Activated naive CD4-positive, alpha-beta T cell treated with anti-CD3 and anti-CD28 coated beads for 36 hours (primary cell): ENCODE measurements at places on chromosomes 7 and 10. TPM values are rescaled to one million over a fixed set of nuclear protein-coding genes. Genes with fewer than 3 reads are reported as not detected.

GRCh38 chr10:69650589-69651261, 20.7 kb downstream of the FAM241B start:
- DNase-seq, result peak; percentile 52

GRCh38 chr7:84196084-84196503, 1.5 kb upstream of the SEMA3A start:
- DNase-seq, result no peak

- DNase-seq, result no peak
Measured at GRCh38 chr10:128867819-128868218, 599.2 kb upstream of the MGMT start.

DNA sequence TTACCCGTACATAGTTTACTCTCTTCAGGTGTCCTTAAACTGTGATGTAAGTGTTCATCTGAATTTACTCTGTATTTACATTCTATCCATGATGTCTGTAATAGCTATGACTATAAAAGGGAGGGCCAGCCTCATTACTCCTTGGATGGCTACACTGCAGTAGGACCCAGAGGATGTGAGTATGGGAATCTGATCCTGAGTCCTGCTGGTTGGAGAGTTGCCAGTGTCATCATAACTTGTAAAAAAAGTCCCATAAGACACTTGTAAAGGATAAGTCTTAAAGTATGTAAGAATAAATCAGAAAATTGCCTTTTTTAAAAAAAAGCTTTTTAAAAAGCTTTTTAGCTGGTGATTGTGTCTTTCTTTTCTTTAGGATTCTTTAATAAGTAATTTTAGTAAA, 95.4 kb downstream of the PPP1R9A start:
- DNase-seq, result no peak

GRCh38 chr10:98242823-98243222, 25.2 kb downstream of the LOXL4 start:
- DNase-seq, result no peak

- DNase-seq, result no peak
Measured at GRCh38 chr10:61608255-61609033, 54.3 kb upstream of the CABCOCO1 start.

DNA sequence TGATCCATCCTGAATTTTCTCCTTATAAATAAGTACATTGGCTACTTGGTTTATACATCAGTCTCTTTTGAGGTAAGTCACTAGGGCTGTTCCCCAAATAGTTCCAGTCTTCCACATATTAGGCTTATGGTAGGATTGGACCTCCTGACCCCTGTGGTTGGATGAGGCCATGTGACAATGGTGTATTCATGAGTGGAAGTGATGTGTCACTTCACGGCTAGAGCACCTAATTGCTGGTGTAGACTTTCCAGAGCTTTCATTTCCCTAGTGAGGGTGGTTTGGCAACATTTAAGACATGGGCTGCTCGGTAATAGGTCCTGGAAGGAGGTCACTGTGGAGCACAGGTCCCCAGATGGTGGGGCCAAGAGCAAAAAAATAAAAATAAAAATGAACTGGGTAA, 141.2 kb upstream of the ABCB5 start:
- no peak for DNase-seq

DNA sequence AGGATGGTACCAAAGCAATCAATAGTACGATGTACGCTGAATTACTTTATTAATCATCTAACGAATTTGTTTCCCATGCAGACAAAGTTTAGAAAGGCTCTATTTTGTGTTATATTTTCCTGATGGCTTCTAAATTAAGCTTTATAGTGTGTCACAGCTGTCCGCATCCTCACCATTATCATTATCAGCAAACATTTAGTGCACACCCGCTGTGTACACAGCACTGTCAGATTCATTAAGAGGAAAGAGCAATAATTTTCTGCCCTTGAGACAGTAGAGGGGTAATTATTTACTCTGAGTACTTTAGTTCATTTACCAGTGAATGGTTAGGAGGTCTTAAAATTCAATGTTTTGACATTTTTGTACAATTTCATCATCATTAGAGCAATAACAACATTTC, 233.3 kb upstream of the PTPRZ1 start:
- no peak for DNase-seq

DNA sequence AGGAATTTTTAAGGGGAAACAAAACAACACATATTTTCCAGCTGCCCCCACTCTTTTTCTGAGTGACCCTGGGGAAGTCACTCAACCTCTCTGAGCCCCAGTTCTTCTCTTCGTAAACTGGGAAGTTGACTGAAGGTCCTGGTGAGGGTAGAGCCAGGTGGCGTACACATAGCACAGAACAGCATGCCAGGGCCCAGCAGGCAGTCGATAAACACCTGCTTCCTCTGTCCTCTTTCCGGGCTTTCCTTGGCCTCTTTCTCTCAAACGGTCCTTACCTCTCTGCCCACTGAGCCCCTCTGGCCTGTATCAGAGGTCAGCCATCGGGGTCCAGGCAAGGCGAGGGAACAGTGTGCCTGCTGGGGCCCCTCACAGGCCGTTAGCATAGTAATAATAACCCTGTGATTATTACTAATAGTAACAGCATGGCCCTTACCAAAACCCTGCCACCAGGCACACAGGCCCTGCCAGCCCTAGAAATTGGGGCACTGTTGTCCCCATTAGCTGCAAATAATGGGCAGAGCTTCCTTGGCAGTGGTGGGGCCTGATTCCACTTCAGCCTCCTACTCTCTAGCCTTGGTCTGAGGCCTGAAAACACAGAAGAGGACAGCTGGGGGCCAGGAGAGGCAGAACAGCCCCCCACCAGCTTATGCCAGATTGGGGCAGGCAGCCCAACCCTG, 37.3 kb upstream of the SLC29A3 start:
- no peak for DNase-seq

DNA sequence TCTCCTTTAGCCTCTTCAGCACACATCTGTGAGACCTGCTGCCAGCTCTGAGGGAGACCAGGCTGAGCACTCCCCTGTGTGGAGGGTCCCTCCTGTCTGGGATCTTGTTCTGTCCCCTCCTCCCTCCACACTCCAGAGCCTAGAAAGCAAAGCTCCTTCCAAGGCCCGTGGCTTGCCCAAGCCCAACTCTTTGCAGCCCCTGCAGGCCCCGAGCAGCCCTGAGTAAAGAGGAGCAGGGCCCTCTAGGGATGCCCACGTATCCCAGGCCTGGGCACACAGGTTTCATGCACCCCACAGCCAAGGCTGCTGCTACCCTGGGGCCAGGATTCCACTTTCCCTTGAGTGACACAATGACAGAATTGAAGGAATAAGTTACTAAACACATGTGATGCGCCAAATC, 24.0 kb downstream of the COBL start:
- DNase-seq, result no peak

- DNase-seq, result no peak
Measured at GRCh38 chr10:94630017-94630688, 53.4 kb upstream of the CYP2C18 start.

DNA sequence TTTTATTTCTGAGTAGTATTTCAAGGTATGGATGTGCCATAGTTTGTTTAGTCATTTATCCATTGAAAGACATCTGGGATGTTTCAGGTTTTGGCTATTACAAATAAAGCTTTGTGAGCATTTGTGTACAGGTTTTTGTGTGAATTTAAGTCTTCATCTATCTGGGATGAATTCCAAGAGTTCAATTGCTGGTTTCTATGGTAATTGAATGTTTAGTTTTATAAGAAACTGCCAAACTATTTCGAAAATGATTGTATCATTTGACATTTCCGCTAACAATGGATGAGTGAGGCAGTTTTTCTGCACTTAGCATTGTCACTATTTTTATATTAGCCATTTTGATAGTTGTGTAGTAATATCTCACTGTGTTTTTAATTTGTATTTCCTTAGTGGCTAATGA, 99.4 kb downstream of the WDFY4 start:
- DNase-seq, result no peak

DNA sequence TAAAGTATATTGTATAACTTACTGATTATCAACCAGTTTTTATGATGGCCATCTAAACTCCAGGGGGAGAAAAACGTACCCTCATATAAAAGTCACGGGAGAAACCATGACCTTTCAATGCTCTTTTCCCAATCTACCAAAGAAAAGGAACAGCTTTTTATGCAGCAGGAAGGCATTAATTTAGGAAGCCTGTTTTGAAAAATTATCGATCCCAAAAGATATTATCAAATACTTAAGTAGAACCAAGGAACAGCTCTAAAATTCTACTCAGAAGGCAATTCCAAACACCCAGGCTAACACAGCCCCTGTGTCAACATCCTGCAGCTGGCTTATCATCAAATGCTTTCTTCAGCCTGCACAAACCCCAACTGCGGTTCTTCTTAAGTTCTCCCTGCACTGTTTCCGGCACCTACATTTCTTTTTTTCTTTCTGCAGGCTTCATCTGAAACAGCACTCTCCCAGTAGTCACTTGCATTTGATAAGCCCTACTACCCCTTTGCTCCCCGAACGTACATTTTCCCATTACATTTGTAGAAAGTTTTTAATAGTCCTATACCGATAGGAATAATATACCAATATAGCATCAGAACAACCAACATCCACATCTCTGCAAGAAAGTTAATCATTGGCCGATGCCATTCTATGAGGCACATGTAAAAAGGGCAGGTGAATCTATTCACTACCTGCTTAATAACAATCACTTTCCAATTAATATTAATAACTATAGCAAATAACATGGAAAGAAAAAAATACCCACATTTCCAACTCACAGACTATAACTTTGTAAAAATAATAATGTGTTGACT, 47.9 kb downstream of the PIP4K2A start:
- peak; percentile 74 for DNase-seq

DNA sequence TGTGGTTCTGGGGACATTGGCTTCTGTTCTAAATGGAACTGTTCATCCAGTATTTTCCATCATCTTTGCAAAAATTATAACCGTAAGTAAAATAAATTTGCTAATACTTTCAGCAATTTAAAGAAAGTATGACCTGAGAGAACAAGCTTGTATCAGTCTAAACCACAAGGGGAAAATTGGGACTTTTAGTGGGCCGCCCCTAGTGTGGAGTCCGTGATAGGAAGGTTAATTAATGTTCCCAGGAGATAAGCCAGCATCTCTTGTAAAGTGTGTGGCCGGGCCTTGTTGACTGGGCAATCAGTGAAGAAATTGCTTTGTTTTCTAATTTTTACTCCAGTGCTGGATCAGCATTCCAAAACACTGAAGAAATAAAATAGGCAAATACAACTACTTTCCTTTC, 83.0 kb downstream of the ABCB5 start:
- DNase-seq, result no peak

GRCh38 chr7:12504149-12504548, 66.4 kb upstream of the SCIN start:
- DNase-seq, result no peak

GRCh38 chr10:121244818-121245217, 353.4 kb downstream of the FGFR2 start:
- DNase-seq, result no peak

DNA sequence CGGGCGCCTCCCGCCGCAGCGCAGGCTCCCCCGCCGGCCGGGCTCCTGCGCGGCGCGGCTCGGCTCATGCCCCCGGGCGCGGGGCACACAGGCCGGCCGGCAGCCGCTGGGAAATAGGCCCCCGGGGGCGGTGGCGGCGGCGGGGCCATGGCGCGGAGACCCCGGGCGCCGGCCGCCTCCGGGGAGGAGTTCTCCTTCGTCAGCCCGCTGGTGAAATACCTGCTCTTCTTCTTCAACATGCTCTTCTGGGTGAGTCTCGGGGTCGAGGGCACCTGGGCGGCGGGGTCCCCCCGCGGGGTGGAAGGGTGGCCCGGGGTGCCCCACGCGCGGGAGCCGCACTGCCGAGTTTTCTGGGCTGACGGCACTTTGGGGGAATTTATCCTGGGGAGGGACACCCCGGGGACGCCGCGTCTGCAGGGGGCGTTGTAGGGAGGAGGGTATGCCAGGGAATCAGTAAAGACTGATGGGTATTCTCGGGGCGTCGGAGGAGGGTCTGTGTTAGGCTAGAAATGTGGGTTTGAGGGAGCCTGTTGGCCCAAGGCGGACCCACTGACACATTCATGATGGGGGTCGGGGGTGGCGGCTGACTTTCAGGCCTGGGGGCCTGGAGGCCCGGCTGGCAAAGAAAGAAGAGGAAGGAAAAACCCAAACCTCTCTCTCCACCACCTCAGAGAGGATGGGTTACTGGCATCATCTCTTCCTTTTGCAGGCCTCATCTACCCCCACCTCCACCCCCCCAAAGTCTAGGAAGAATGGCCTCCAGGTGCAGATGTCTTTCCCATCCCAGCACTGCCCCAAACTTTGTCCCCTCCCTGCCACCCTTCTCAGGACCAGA, 544 bp downstream of the TSPAN33 start:
- peak; percentile 46 for DNase-seq

DNA sequence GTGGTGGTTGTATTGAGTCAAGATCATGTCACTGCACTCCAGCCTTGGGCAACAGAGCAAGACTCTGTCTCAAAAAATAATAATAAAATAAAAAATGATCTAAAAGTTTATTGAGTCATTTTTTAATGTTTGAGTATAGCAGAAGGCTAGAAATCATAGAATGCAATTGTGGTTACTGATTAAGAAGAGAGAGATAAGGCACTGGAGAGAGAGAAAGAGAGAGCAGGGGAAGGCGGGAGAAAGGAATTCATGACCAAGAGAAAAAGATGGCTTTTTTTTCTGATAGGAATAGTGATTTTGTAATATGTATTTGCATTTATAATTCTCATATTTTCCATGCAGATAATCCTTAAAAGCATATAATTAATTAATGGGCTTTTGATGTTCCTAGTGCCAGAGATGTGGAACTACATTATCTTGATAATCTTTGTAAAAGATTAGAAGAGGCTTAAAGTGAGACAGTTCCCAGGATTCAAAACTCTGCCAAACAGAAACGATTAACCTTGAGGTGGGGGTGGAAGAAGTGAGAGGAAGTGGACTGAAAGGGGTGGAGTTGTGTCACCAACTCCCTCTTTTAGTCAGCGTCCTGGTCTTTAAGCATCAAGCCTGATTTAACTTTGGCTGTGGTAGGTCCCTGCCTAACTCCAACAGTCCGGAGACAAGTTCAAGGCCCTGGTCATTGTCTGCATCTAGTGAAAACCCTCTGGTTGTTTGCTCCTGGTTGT, 76.2 kb downstream of the CHN2 start:
- DNase-seq, result no peak

- no peak for DNase-seq
Measured at GRCh38 chr10:71232089-71232998, 20.0 kb downstream of the UNC5B start.

DNA sequence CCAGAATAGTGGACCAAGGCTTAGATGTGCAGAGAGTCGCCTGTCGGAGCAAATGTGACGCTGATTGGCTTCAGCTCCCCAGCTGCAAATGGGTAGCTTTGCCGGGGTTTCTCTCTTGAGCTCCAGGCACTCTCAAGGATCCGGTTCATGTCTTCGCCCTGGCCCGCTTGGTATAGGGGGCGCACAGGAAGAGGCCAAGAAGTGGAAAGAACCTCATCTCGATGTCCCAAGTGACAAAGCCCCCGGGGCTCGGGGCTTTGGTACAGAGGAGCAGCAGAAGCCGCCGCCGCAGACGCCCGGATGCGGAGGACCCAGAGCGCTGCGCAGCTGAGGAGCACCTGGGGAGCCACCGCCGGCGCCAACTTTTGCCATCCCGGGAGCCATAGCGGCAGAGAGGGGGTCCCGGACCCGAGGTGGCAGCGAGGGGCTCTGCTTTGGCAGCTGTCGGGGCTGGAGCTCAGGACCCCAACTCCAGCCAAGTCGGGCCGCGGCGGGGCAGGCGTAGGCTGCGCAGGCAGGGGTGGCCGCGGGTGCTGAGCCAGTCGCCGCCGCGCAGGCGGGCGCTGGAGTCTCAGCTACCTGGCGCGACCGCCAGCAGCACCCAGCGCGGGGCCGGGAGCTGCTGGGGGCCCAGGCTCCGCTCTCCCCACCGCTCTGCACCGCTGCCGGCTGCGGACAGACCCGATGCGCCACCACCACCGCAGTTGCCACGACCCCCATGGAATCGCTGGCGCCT, 466.6 kb downstream of the XPNPEP1 start:
- no peak for DNase-seq

The GNAT3 gene
- not detected for total RNA-seq

The ACTA2 gene
- 3.6 TPM for total RNA-seq

The IDI1 gene
- total RNA-seq, result 68.5 TPM

The LRRC61 gene
- 13.3 TPM for total RNA-seq

The PRSS2 gene
- total RNA-seq, result not detected

The LOXL4 gene
- not detected for total RNA-seq
